NCI-H1105 (cell line): ENCODE measurements at places on chromosomes 1 and 21.

- DNase-seq = no peak
Observed at GRCh38 chr1:98211271-98211845, 290.5 kb upstream of the DPYD start.

- no peak for DNase-seq
Observed at GRCh38 chr1:224519874-224520273, 85.3 kb upstream of the WDR26 start.

DNA sequence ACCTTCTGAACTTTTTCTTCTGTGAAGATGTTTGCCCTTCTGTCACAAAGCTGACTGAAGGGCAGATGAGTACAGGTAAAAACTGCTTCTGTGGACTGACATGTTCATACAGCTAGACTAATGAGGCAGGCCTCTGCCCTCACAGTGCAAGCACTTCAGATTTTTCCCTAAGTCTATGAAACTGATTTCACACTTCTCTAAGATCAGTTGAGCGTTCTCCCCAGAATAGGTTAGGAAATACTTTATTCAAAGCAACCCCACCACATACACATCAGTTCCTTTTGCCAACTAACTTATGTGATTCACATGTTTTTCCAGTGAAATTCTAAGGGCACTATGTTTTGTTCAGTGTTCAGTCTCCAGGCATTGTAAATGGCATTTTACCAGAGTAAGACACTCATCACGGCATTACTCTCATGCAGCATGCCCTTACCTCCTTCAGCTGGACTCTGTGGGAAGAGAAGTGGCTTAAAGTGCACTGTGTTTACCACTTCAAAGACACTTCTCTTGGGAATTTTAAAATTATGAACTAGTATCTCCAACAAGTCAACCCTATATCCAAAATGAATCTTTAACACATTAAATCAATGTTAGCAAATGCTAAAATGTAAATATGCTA lies 5.4 kb upstream of the PSMG1 start:
- DNase-seq = no peak

- no peak for DNase-seq
Observed at GRCh38 chr1:194067772-194068171, 881.4 kb upstream of the B3GALT2 start.

GRCh38 chr21:38820471-38821239 lies 14.9 kb downstream of the ETS2 start:
- no peak for DNase-seq

DNA sequence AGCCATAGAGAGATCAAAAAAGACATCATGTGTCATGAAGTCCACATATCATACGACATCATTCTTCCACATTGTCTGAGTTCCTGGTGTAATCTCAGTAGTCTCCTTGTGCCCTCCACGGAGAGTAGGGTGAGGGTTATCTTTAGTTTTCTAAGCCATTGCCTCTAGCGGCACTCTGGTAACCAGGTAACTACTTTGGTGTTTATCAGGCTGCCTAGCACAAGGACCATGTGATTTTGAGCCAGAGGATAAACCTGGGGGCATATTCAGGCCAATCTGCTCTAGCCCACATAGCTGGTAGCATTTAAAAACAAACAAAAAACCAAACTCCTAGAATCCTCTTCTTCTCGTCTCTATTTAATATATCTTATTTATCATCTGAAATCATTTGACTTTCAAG lies 147.4 kb downstream of the GDAP2 start:
- DNase-seq = no peak

- DNase-seq = no peak
Observed at GRCh38 chr1:102630041-102630440, 478.3 kb downstream of the COL11A1 start.

DNA sequence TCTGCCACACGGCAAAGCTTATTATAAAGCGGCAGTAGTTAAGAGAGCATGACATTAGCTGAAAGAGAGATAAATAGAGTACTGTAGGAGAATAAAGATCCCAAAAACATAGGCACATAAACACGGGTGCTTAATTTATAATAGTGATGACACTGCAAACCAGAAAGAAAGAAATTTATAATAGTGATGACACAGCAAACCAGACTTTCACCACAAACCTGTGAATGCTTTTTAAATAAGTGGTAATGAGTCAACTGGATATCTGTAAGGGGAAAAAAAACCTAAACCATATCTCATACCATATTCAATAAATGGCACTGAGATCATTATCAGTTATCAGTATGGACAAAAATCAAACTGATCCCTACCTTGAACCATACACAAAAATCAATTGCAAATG lies 25.5 kb downstream of the USP1 start:
- DNase-seq = no peak

DNA sequence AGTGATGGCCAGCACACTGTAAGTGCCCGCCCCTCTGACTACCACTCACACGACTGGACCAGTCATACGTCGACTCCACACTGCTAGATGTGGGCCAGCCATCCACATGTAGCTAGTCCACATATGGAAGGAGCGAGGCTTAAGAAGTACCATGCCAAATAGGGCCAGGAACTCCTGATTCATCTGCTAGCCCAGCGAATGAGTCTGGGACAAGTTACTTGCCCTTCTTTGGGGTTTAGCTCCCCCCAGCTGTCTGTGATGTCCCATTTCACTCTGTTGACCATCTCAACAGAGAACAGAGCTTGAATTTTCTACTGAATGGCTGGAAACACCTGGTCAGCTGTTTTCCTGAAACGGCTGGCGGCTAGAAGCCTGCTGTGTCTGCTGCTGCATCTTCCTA lies 5.8 kb downstream of the CSRP1 start:
- DNase-seq = no peak

DNA sequence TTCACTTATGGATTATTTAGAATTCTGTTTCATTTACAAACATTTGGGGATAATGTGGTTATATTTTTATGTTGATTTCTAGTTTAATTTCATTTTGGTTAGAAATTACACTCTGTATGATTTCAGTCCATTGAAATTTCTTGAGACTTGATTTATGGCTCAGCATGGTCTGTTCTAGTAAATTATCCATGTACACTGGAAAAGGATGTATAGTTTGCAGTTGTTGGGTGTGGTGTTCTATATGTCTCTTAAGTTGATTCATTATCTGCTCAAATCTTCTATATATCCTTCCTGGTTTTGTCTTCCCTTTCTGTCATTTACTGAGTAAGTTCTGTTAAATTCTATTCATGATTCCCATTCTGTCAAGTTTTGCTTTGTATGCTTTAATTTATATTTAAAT lies 52.3 kb downstream of the RAP1A start:
- no peak for DNase-seq

GRCh38 chr21:39845571-39846130 lies 21.6 kb upstream of the PCP4 start:
- DNase-seq = no peak
